ELR (cell line): ENCODE measurements at places on chromosomes 13 and 19.
A peak's percentile ranks its signal among the peaks of the same experiment; 100 is the strongest.

DNA sequence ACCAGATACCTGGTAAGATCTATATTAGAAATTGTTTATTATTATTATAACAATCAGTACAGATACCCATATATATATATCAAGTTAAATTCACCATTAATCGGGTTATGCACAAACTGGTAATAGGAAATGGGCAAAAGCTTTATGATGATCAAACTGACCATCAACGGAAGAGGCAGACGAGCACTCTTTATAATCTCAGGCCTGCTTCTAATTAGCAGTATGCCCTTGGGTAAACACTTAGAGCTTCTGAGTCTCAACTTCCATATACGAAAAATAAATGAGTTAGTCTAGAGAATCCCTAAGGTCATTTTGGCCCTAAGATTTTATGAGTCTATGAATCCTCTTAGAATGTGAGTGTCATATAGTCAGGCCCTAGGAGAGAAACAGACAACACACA lies 710.9 kb downstream of the PCDH9 start:
- DNase-seq: no peak

DNA sequence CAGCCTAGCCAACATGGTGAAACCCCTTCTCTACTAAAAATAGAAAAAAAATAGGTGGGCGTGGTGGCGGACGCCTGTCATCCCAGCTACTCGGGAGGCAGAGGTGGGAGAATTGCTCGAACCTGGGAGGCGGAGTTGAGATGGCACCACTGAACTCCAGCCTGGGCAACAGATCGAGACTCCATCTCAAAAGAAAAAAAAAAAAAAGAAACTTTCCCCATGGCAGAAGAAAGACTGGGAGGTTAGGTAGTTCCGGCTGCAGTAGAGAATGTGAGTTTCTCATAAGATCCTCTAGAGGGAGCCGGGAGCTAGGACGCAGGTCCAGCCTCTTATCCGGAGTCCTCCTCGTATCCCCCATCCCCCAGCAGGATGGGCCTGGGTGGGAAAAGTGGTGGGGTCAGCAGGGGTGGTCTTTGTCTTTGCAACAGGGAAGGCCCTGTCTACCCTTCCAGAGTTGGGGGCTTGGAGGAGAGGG lies 13.2 kb upstream of the CREB3L3 start:
- DNase-seq: peak; percentile 87

- DNase-seq: peak; percentile 49
These were observed 593 bp downstream of the ATG4D start for GRCh38 chr19:10544242-10544752.

DNA sequence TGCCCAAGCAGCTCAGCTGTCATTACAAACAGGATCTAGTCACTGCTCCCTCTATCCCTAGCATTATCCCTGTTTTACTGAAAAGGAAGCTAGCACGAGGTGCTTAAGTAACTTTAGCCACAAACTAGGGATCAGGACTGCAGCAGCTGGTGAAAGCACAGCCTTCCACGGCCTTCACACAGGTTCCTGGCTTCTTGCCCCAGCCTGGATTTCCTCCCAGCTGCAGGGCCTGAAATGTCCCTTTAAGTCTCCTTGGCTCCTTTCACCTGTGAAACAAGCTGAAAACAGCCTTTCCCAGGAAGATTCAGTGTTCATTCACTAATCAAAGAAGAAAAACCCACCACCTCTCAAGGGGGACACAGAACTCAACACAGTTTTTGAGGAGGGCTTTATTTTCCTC lies 754.5 kb downstream of the DIAPH3 start:
- no peak for DNase-seq

GRCh38 chr13:46129124-46129523 lies 24.3 kb upstream of the CPB2 start:
- no peak for DNase-seq

DNA sequence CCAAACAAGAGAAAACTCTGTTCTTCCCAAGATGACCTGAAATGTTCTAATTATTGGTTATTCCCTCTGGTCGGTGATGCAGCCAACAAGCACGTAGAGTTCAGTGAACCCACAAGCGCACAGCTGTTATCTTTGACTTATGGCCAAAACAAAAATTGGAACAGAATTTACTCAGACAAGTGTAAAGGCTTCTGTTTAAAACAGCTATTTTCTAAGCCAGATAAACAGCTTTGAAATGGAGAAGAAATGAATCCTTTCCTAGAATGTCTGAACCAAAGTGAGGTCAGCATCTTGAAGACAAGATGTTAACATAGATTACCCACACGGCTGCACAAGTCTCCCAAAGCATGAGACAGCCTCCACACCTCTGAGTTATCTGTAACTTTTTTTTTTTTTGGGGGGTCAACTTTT lies 669.2 kb downstream of the DIAPH3 start:
- peak; percentile 1 for DNase-seq

GRCh38 chr13:27868641-27869435 lies 51.0 kb upstream of the PDX1 start:
- DNase-seq: peak; percentile 30

- DNase-seq: peak; percentile 79
These were observed 67.3 kb downstream of the TRPM4 start for GRCh38 chr19:49224879-49225278.
